ENCODE measurements at places on chromosomes 2 and 18.

GRCh38 chr2:191115804-191116203, 35.0 kb downstream of the STAT4 start:
- DNase-seq: peak; percentile 10

- DNase-seq: no peak
Measured at GRCh38 chr2:150480971-150481830, 6.3 kb downstream of the RND3 start.

DNA sequence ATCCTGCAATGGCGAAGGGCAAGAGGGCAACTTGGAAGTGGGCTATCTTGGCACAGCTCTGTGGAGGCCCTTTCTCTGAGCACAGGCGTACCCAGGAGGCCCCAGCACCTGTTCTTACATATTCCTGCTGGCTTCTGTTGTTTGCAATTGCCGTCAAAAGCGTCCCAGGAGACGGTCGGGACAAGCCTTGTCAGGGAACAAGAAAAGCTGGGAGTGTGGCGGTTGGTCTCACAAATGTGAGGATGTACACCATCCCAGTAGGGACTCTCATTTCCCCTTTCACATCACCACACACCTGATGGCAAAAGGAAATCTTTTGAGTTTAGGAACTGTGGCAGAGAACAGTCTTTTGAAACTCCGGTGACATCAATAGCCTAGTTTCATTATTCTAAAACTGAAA, 94.7 kb upstream of the EFEMP1 start:
- DNase-seq: no peak

- DNase-seq: no peak
Measured at GRCh38 chr2:71715241-71715750, 261.9 kb downstream of the DYSF start.

DNA sequence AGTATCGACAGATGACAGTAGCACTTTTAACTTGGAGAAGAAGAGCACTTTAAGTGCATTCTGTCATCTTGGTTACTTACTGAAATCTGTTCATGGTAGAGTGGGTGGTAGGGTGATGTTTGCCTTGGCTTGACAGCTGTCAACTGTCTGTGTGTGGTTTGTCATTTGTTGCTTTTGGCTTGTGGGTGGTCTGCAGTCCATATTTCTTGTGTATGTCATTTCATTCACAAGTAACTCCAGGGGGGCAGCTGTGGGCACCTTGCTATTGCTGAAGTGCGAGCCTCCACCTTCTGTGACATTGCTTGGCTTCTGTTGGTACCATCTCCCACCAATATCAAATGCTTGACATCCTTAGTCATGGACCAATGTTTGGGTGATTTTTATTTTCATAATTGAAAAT, 311.6 kb upstream of the NRP2 start:
- no peak for DNase-seq

GRCh38 chr2:121696410-121696930, 40.2 kb downstream of the NIFK start:
- no peak for DNase-seq

- DNase-seq: no peak
Measured at GRCh38 chr2:12424809-12425208, 291.9 kb upstream of the TRIB2 start.

DNA sequence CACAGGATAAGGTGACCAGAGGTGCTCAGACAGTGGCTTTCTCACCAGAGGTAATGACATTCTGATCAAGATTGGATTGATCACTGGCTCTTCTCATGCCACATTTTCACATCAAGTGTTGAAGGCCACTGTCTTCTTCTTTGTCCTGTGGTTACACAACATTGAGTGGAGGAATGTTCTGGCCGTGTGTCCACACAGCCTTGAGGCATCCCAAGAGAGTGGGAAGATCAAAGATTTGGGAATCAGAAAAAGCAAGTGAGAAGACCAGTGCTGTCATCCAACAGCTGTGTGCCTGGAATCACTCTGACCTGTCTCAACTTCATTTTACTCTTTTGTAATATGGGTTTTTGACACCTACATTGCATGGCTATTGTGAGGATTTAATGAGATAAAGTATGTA, 67.4 kb downstream of the IL1R2 start:
- no peak for DNase-seq

GRCh38 chr2:166539340-166540162, 45.5 kb upstream of the SCN7A start:
- DNase-seq: peak; percentile 60

- DNase-seq: no peak
Measured at GRCh38 chr18:2587788-2588187, 16.4 kb downstream of the NDC80 start.

DNA sequence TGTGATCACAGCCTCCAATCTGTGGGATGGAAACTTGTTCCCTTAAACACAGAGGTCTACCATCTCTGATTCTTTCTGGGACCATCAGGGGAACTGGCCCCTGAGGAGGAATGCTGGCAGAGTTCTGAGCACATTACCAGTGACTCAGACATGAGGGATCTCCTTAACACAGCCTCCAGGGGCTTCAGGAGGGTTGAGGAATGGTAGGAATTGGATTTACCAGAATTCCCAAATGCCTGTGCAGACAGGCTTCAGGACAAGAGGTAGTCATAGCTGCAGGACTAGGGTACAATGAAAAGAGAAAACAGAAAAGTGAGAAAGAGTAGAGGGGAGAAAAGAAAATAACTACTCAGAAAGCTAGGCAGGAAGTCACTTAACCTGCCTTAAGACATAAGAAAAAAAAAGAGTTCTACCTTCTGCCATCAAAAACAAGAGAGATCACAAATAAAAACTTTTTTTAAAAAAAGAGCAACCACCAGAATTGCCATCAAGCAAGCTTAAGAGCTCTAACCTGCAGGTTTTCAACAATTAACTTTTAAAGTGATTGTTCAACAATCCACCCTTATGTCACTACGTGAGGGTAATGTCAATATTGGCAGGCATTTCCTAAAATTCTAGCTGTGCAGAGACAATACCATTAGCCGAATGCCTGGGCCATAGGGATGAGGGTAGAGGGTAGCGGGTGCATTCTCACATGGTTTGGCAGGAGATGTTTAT, 524.4 kb downstream of the BCL11A start:
- peak; percentile 78 for DNase-seq

GRCh38 chr2:100257939-100258338, 64.4 kb downstream of the LONRF2 start:
- DNase-seq: no peak

DNA sequence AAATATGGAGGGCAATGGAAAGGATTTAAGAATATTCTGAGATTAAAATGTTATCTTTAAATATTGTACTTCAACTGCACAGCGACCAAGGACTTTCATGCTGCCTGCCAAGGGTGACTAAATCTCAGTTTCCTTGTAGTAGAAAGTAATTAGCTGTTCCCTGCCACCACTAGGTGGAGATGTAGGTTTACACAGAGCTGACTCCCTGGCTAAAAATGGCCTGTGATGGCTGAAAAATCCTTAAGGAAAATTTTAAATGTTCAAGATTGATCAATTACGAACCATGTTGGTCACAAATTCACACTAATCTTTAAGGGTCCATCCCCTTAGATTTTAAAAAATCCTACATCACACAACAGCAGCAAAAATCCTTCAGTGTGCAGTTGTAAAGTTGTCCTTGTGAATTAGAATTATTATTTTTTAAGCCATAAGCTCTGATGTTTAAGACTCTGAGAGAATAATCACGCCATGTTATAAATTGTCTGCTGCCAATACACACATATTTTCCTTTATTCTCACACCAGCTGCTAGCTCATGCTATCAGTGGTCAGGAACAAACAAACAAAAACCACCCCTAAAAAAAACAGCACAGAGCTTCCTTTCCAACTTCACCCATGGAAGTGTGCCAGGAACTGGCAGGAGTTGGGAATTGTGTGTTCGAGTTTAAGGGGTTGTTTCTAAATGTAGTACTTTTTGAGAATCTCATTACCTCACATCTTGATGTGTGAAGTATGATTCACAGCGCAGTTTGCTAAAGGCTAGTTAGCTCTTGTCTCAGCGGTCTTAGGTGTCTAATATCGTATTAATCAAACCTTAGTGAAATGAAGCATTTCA, 399.8 kb downstream of the TMEM182 start:
- peak; percentile 24 for DNase-seq

- no peak for DNase-seq
Measured at GRCh38 chr18:10416065-10416464, 38.4 kb upstream of the APCDD1 start.

GRCh38 chr2:15941871-15942710, 1.7 kb downstream of the MYCN start:
- DNase-seq: no peak

GRCh38 chr2:3970791-3971651, 267.6 kb downstream of the DCDC2C start:
- DNase-seq: no peak

- no peak for DNase-seq
Measured at GRCh38 chr2:177723235-177723634, 330.7 kb downstream of the AGPS start.

DNA sequence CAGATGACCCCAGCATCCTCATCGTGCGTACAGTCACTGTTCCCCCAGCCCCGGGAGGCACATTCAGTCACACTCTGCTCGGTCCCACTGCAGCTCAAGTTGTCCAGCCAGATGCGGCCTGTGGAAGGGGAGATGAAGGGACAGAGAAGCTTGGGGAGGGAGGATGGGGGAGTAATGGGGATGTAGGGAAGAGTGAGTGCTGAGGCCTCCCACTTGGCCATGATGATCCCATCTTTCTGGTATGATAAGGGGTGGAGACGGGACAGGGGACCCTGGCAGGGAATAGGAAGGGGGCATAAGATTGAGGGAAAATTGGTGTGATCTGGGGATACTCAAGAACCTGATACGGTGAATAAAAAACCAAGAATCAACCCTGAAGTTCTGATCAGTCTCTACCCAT, 3.5 kb downstream of the LOXL3 start:
- no peak for DNase-seq

DNA sequence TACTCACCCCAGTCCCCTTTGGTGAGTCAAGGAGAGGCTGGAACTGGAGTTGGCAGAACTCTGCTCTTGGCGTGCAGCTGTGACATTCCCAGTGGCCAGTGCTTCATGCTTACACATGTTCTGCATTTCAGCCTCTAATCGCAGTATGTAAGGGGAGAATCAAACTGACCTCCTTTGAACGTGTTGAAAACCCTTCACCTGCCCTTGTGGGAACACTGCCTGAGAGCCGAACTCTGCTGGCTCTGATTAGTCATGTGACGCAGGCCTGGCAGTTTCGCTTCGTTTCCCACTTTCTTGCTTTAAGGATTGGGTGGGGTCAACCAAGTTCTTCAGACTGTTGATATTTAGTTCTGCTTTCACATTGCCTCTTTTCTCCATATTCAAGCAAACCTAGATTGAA, 173.8 kb upstream of the BCL2L11 start:
- no peak for DNase-seq

GRCh38 chr18:26309281-26309680, 83.0 kb downstream of the TAF4B start:
- peak; percentile 51 for DNase-seq

GRCh38 chr18:22132258-22132657, 37.1 kb upstream of the GATA6 start:
- DNase-seq: no peak

DNA sequence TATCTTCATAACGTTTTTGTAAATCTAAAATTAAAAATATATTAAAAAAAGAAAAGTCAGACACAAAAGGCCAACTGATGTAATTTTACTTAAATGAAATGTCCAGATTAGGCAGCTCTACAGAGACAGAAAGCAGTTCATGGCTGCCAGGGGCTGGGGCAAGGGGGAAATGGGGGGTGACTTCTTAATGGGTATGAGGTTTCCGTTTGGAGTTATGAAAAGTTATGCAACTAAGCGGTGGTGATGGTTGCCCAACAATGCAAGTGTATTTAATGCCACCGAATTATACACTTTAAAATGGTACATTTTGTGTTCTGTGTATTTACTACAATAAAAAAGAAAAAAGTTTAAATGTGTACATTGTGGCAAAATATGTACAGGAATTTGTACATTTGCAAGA, 70.2 kb upstream of the TEX51 start:
- DNase-seq: no peak

GRCh38 chr2:62596061-62596921, 90.3 kb upstream of the TMEM17 start:
- DNase-seq: peak; percentile 97

Measured in fibroblast of skin of abdomen (primary cell).